Stimulated activated CD4-positive, alpha-beta T cell treated with anti-CD3 and anti-CD28 coated beads, Interleukin-2, amount 100 ng/mL, for 48 hours (primary cell): ENCODE measurements at places on chromosomes 2 and 18.

GRCh38 chr2:157725846-157726245 is 97.2 kb upstream of the ACVR1C start:
- no peak for DNase-seq

GRCh38 chr2:223967981-223968380 is 10.7 kb downstream of the MRPL44 start:
- no peak for DNase-seq

DNA sequence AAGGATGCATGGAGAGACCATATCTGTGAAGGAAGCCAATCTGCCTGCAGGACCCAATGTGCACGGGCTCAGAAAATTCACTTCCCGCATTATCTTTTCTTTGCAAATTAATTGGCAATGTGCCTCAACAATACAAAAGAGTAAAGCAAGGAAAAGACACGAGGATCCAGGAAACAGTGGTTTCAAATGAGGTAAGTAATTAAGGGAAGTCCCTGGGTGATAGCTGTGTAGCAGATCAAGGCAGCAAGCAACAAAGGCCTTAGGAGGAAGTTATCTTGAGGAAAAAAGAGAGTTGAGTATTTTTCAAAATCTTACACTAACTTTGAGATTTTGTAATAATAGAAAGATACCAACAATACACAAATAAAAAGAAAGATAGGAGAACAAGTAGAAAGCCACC is 44.3 kb upstream of the TGIF1 start:
- DNase-seq, result no peak

DNA sequence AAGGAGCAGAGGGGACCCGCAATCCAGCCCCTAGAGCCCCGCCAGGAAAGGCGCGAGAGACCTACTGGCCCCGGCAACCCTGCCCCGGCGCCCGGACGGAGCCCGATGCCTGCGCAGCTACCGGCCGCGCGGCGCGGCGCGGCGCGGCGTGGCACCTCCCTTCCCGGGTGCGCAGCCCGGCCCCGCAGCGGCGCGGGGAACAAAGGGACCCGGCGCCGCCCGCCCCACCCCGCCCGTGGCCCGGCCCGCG is 307 bp downstream of the CDH2 start:
- no peak for DNase-seq

- DNase-seq, result no peak
Observed at GRCh38 chr2:222127660-222128059, 171.1 kb downstream of the PAX3 start.

DNA sequence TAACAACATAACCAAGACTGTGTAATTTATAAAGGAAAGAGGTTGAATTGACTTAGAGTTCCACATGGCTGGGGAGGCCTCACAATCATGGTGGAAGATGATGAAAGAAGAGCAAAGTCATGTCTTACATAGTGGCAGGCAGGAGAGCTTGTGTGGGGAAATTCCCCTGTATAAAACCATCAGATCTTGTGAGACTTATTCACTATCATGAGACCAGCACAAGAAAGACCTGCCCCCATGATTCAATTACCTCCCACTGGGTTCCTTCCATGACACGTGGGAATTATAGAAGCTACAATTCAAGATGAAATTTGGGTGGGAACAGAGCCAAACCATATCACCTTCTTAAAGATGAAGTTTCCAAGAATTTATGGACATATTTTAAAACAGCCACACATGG is 2.5 kb upstream of the IL36RN start:
- no peak for DNase-seq

DNA sequence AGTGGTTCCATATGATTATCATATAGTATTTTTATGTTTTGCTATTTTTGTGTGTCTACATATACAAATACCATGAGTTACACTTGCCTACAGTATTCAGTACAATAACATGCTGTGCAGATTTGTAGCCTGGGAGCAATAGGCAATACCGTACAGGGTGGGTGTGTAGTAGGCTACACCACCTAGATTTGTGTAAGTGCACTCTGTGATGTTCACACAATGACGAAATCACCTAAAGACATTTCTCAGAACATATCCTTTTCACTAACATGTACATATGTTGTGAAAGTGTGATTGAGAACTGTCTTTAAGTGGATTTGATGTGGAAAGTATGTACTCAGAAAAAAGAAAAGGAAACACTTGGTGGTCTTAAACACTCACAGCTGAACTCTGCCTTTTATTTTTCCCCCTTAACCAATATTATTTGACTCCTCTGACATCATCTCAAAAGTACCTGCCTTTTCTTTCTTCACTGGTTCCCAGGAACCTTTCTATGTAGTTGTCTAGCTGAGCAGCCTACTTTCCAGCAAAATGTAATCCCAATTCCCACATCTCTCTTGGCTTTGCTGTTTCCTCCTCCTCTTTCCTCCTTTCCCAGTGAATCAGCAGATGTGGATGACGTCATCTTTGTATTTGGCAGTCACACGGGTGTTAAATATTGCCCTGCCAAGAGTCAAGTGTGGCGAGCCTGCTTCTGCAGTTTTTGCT is 47.7 kb downstream of the OSBPL6 start:
- DNase-seq, result no peak

GRCh38 chr2:163580757-163581156 is 155.1 kb downstream of the FIGN start:
- no peak for DNase-seq

- DNase-seq, result no peak
Observed at GRCh38 chr2:184154438-184154837, 443.9 kb upstream of the ZNF804A start.

DNA sequence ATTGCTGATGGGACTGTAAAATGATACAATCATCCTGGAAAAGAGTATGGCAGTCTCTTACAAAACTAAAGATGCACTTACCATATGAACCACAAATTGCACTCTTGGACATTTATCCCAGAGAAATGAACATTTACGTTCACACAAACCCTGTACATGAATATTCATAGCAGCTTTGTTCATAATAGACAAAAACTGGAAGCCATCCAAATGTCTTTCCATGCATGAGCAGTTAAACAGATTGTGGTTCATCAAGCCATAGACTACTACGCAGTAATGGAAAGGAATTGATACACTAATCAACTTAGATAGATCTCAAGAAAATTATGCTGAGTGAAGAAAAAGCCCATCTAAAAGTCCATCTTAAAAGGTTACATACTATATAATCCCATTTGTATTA is 156.1 kb upstream of the SLC39A10 start:
- no peak for DNase-seq
